Muscle of leg (tissue), 16 donors: ENCODE measurements at places on chromosomes 6 and 20. TPM values are rescaled to one million over a fixed set of nuclear protein-coding genes. Genes with fewer than 3 reads are reported as not detected.

PRPH2 gene
- total RNA-seq = 5.3 TPM

SMIM13 gene
- total RNA-seq = 6.6 TPM

PGC gene
- total RNA-seq = not detected

RNF217 gene
- total RNA-seq = 43.3 TPM

FAM83C gene
- total RNA-seq = not detected

EYA2 gene
- total RNA-seq = 1.5 TPM

CCR6 gene
- total RNA-seq = not detected

SLC17A1 gene
- total RNA-seq = not detected

FHL5 gene
- 2.0 TPM for total RNA-seq

LY6G5C gene
- 0.80 TPM for total RNA-seq

SLC16A10 gene
- total RNA-seq = 5.1 TPM

SLC35D3 gene
- total RNA-seq = not detected

ANGPT4 gene
- 0.04 TPM for total RNA-seq

SEL1L2 gene
- not detected for total RNA-seq

ECT2L gene
- 0.09 TPM for total RNA-seq

RHAG gene
- 0.35 TPM for total RNA-seq

LY6G6D gene
- 0.58 TPM for total RNA-seq

TP53TG5 gene
- not detected for total RNA-seq

DYNLRB1 gene
- 67.9 TPM for total RNA-seq

GNAS-AS1 gene
- 2.4 TPM for total RNA-seq

JAG1 gene
- total RNA-seq = 40.7 TPM

AGER gene
- total RNA-seq = 3.7 TPM
